Activated naive CD4-positive, alpha-beta T cell treated with anti-CD3 and anti-CD28 coated beads, Interleukin-2, amount 10 ng/mL, durations not matched to agents 7 days and 5 days (primary cell): ENCODE measurements at places on chromosomes 5 and 9.

- H3K36me3 ChIP-seq = peaks cover 26% of the 10 kb centered on the region
- no peak overlapping the region for H3K27ac ChIP-seq
- DNase-seq = no peak
- H3K4me3 ChIP-seq = no peak overlapping the region
Observed at GRCh38 chr5:154430466-154430865, 15.3 kb upstream of the SAP30L start.

- peaks cover 18% of the 10 kb centered on the region for H3K4me1 ChIP-seq
- no peaks in the 10 kb centered on the region for H3K36me3 ChIP-seq
- DNase-seq = no peak
- H3K27me3 ChIP-seq = peaks cover 18% of the 10 kb centered on the region
- no peak overlapping the region for H3K27ac ChIP-seq
Observed at GRCh38 chr5:142507531-142508372, 178.1 kb downstream of the FGF1 start.

DNA sequence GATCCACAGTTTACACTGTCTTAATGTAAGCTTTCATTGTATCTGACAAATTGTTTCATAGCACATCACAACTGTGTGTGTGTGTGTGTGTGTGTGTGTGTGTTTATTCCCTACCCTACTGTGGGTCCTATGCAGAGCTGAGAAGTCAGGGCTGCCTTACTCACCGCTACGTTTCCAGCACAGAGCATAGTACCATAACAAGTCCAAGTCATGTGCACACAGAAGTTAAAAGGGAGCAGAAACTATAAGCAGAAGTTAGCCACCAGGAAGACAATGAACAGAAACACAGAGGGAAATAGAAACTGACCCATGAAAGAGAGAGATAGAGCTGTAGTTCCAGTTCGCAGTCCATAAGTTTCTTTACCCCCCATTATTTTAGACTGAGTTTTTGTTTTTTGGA lies 38.2 kb upstream of the DMXL1 start:
- H3K4me3 ChIP-seq = no peak overlapping the region
- no peak overlapping the region for H3K27ac ChIP-seq
- no peaks in the 10 kb centered on the region for H3K27me3 ChIP-seq
- H3K36me3 ChIP-seq = peaks cover 7% of the 10 kb centered on the region
- DNase-seq = no peak

- H3K4me3 ChIP-seq = no peak overlapping the region
- no peak for DNase-seq
- H3K4me1 ChIP-seq = no peaks in the 10 kb centered on the region
- no peak overlapping the region for H3K27ac ChIP-seq
- no peaks in the 10 kb centered on the region for H3K27me3 ChIP-seq
Observed at GRCh38 chr9:125904155-125904851, 157.1 kb downstream of the PBX3 start.

- DNase-seq = no peak
- no peaks in the 10 kb centered on the region for H3K4me1 ChIP-seq
- H3K27ac ChIP-seq = no peak overlapping the region
- H3K36me3 ChIP-seq = no peaks in the 10 kb centered on the region
- H3K27me3 ChIP-seq = no peaks in the 10 kb centered on the region
Observed at GRCh38 chr9:70979966-70980365, 141.5 kb downstream of the TRPM3 start.

DNA sequence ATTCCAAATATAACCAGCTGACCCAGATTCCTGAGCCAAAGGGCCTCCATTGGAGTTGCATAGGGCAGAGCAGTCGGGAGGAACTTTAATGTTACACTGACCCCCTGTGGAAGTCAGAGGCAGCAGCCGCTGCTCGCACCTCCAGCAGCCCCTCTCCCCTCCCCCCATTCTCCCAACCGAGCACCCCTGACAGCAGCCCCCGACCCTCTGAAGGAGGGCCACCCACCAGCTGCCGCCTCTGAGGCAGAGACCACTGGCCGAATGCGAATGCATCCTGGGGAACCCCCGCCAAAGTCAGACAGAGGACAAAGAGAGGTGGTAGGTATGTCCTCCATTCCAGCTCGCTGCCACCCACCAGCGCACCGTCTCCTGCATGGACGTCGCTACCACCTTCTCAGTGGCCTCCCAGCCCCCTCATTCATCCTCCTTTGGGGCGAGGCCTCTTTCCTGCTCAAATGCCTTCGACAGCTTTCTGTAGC lies 231.0 kb downstream of the CDK5RAP2 start:
- peaks cover 4% of the 10 kb centered on the region for H3K4me1 ChIP-seq
- H3K27ac ChIP-seq = no peak overlapping the region
- peaks cover 38% of the 10 kb centered on the region for H3K27me3 ChIP-seq
- H3K36me3 ChIP-seq = no peaks in the 10 kb centered on the region

GRCh38 chr9:129988607-129989361 lies 54.2 kb downstream of the FNBP1 start:
- DNase-seq = no peak
- peaks cover 64% of the 10 kb centered on the region for H3K4me1 ChIP-seq
- peaks cover 46% of the 10 kb centered on the region for H3K36me3 ChIP-seq
- no peak overlapping the region for H3K4me3 ChIP-seq

- no peaks in the 10 kb centered on the region for H3K4me1 ChIP-seq
- DNase-seq = no peak
- H3K4me3 ChIP-seq = no peak overlapping the region
- peaks cover 16% of the 10 kb centered on the region for H3K27me3 ChIP-seq
Observed at GRCh38 chr5:173771121-173771724, 116.9 kb upstream of the CPEB4 start.

DNA sequence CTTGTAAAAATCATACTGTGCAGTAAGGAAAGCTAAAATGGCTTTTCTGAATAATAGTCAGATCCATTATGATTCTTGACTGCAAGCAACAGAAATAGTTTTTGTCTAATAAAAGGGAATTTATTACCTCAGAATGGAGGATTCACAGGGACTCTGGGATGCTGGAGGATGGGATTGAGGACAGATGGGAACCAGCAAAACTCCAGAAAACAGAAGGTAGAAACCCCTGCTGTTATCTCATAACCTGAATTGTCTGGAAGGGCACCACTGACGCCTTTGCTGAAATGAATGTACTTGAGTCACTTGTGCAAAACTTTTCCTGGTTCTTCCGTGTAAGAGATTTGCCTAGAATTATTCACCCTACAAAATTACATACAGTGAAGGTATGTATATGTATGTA lies 58.6 kb upstream of the DMAC1 start:
- no peaks in the 10 kb centered on the region for H3K4me1 ChIP-seq
- no peak overlapping the region for H3K4me3 ChIP-seq
- no peaks in the 10 kb centered on the region for H3K36me3 ChIP-seq
- no peak for DNase-seq

GRCh38 chr9:92048924-92049625 lies 66.1 kb downstream of the SPTLC1 start:
- no peak overlapping the region for H3K27ac ChIP-seq
- DNase-seq = no peak
- no peaks in the 10 kb centered on the region for H3K4me1 ChIP-seq

DNA sequence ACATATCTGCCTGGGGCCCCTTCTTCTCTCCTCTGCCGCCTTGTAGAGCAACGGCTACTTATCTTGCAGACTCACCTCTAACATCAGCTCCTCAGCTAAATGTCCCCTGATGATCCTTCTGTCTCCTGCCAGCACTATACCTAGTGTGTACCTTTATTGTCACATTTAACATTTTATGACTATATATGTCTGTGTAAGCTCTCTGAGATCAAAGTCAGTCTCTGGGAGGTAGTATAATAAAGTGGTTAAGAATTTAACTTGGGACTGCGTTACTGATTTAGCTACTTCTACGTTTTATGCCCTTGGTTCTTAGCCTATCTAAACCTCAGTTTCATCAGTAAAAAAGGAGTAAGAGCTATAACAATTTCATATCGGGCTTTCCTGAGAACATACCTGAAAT lies 2.2 kb downstream of the TMED7 start:
- peaks cover 26% of the 10 kb centered on the region for H3K4me1 ChIP-seq
- DNase-seq = no peak
- no peaks in the 10 kb centered on the region for H3K27me3 ChIP-seq

DNA sequence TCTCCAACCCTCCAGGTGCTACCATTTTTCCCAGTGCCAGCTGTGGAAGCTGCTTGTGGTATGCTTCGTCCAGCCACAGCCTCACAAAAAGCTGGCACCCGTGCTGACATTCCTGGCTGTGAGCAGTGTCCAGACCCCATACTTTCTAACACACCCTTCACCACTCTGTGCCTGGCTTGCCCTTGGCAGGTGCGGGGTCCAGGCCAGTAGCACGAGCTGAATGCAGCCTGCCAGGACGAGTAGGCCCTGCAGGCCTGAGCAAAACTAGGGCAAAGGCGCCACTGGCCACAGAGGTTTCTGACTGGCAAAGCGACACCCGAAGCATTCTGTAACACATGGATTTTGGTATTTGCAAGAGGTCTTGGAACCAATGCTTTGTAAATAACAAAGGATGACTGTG lies 26.0 kb upstream of the GHR start:
- H3K27ac ChIP-seq = no peak overlapping the region
- no peak for DNase-seq
- H3K36me3 ChIP-seq = no peaks in the 10 kb centered on the region
- no peak overlapping the region for H3K4me3 ChIP-seq
- H3K4me1 ChIP-seq = no peaks in the 10 kb centered on the region

- DNase-seq = no peak
- H3K4me3 ChIP-seq = no peak overlapping the region
- peaks cover 49% of the 10 kb centered on the region for H3K4me1 ChIP-seq
- no peak overlapping the region for H3K27ac ChIP-seq
- peaks cover 4% of the 10 kb centered on the region for H3K27me3 ChIP-seq
Observed at GRCh38 chr5:146755793-146756192, 122.8 kb downstream of the PPP2R2B start.

DNA sequence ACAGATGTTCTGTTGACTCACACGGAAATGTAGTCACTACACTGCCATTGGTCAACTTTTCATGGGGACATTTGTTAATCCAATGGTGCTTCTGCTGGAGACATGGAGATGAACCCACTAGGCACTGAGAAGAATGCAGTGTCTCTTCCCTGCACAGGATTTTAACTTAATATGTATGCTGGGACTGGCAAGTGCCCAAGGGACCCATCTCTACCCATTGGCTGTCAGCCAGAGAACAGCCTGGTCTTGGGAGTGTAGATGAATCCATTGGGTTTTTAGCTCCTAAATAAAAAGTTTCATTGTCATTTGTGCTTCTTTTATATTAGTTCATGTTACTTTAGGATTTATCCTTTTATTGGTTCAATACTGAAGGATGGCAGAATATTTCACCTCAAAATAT lies 195.8 kb upstream of the CDH6 start:
- no peak overlapping the region for H3K27ac ChIP-seq
- H3K4me3 ChIP-seq = no peak overlapping the region
- H3K27me3 ChIP-seq = no peaks in the 10 kb centered on the region
- no peaks in the 10 kb centered on the region for H3K36me3 ChIP-seq
- DNase-seq = no peak

GRCh38 chr9:136587145-136587943 lies 41.5 kb upstream of the NOTCH1 start:
- H3K27me3 ChIP-seq = peaks cover 4% of the 10 kb centered on the region
- no peak overlapping the region for H3K27ac ChIP-seq
- no peak for DNase-seq
- no peak overlapping the region for H3K4me3 ChIP-seq
- peaks cover 14% of the 10 kb centered on the region for H3K4me1 ChIP-seq
- H3K36me3 ChIP-seq = no peaks in the 10 kb centered on the region

GRCh38 chr9:13847270-13847669 lies 466.7 kb downstream of the NFIB start:
- H3K27ac ChIP-seq = no peak overlapping the region
- H3K4me3 ChIP-seq = no peak overlapping the region

DNA sequence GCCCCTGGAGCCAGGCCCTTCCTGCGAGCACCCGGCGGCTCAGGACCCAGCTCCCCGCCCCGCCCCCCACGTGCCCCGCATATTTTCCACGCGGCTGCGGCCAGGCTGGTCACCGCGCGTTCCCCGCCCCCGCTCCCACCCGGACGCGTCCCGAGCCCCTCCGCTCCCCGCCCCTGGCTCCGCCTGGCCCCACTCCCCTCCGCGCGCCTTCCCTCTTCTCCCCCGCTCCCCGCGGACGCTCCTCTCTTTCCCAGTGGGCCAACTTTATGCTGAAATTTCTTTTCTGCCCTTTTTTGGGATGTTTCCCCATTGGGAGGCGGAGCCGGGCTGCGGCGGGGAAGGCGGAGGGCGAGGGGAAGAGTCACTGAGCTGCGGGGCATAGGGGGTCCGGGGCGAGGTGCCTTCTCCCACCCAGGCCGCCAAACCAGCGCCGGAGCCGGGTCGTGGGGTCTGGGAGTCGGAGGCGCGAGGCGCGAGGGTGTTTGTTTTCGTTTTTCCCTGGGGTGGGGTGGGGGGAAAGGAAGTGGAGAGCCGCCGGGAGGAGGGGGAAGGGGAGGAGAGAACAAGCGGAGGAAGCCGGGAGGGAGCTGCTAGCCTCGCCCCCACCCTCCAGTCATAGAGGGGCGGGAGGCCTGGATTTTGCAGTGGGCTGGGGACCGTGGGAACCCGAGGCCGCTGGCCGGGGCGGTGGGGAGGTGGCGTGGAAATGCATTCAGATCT lies 1.0 kb upstream of the TPM2 start:
- peak overlapping the region; percentile 80 for H3K4me3 ChIP-seq
- peak; percentile 66 for DNase-seq
- H3K36me3 ChIP-seq = peaks cover under 1% of the 10 kb centered on the region
- H3K27ac ChIP-seq = no peak overlapping the region

DNA sequence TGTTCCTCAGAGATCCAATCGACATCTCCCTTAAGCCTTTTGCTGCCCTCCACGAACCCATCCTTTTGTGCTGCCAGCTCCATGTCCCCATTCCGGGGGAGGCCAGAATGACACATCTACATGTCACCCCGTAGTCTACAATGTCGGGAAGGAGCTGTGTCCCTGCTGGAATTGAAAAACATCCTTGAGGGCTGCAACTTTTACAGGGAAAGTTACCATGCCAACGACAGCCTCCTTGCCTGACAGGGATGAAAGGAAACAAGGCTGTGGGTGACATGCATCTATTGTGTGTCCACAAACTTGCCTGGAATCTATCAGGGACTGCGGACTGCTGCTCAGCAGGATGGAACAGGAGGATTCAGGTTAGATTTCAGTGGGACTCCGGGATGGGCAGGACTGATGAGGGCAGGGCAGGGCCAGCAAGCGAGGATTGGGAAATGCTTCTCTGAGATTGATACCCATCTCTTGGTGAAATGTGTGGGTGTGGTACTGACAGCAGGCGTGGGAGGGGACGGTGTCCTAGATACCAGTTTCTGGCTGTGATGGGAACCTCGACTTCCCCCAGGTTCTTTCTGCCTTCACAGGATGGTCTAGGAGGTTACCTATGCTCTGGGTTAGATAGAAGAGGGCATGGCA lies 25.5 kb downstream of the EGR1 start:
- no peak overlapping the region for H3K27ac ChIP-seq
- H3K27me3 ChIP-seq = peaks cover 88% of the 10 kb centered on the region
- peaks cover 10% of the 10 kb centered on the region for H3K4me1 ChIP-seq
- no peak overlapping the region for H3K4me3 ChIP-seq
- no peaks in the 10 kb centered on the region for H3K36me3 ChIP-seq
- no peak for DNase-seq

- no peaks in the 10 kb centered on the region for H3K4me1 ChIP-seq
- peaks cover 45% of the 10 kb centered on the region for H3K27me3 ChIP-seq
- no peaks in the 10 kb centered on the region for H3K36me3 ChIP-seq
- H3K4me3 ChIP-seq = no peak overlapping the region
Observed at GRCh38 chr5:149694007-149694406, 36.1 kb upstream of the PPARGC1B start.

GRCh38 chr5:42109006-42109572 lies 184.0 kb downstream of the FBXO4 start:
- no peak overlapping the region for H3K27ac ChIP-seq
- no peak for DNase-seq
- H3K27me3 ChIP-seq = no peaks in the 10 kb centered on the region
- H3K4me1 ChIP-seq = no peaks in the 10 kb centered on the region
